Stimulated activated CD8-positive, alpha-beta memory T cell treated with anti-CD3 and anti-CD28 coated beads, Interleukin-2, amount 100 ng/mL, for 48 hours (primary cell): ENCODE measurements at places on chromosomes 11 and 22.

- no peak for DNase-seq
These were observed 6.3 kb downstream of the CD44 start for GRCh38 chr11:35145271-35145670.

DNA sequence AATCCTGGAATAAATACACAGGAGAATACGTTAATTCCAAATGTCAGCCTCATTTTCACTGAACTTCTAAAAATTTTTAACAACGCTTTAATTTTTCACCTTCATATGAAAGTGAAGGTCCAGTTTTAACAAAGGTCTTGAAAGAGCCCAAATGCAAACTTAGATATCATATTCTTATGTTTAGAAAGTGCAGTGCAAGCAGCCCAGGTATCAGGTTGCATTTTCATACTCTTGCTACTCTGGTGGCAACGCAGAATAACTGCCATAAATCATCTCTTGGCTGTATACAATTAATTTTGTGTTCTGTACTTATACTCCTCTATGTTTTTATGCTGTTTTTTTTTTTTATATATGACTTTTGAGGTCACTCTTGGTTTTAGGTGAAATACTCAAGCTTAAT is 496.7 kb upstream of the ARHGAP42 start:
- no peak for DNase-seq

DNA sequence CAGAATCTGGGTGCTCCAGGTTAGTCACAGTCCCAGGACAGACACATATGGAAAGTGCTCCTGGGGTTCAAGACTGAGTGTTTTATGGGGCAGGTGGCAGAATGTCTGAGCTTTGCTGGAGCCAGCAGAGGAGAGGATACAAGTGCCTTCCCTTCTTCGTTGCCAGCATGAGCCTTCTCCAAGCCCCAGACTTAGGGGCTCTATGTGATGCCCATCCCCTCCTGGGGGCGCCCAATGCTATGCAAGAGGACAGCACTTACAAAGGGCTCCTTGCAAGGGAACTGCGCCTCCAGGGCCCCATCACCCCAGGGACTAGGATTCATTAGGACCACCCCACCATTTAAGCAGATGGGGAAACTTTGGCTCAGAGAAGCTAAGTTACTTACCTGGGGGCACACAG is 581.9 kb downstream of the BUD13 start:
- DNase-seq: no peak

DNA sequence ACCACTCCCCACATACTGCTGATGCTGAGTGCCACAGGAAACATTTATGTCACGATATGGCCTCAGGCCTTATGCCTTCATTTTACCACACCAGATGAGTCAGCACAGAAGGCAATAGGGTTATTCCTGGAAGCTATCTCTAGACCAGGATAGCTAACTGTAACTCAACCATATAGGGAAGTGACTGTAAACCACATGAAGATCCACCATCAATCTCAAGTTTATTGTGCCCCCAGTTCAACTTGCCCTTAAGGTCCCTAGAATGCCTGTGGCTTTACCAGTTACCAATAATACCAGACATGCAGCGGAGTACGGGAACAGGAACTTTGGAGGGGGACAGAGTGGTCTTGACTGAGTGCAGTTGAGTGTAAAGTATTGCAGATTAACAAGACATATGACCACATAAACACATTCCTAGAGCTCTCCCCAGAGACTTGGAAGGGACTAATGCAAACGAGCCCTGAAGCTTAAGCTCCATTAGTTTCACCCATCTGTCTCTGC is 180.9 kb downstream of the KIF18A start:
- DNase-seq: no peak

DNA sequence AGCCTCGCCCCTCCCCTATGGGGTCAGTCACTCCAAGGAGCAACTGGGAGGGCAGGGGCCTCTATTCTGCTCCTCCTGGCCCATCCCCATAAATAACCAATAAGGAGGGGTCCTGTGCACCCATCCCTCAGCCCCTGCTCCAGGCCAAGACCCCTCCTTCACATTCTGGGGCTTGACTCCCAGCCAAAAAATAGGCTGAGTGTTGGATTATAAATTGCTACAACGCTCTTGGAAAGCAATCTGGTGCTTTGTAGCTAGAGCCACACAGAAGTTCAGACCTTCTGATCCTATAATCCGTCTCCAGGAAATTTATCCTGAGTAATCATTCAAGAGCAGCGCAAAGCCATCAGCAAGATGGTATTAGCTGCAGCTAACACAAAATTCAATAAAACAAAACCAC is 42.5 kb downstream of the ABCC8 start:
- no peak for DNase-seq

GRCh38 chr11:99352642-99353041 is 331.9 kb downstream of the CNTN5 start:
- no peak for DNase-seq

- DNase-seq: no peak
These were observed 19.8 kb upstream of the ABCC8 start for GRCh38 chr11:17496406-17496805.

- no peak for DNase-seq
These were observed 3.2 kb downstream of the CARNS1 start for GRCh38 chr11:67418476-67419281.

GRCh38 chr11:508956-509355 is 1.9 kb upstream of the RNH1 start:
- DNase-seq: no peak

GRCh38 chr11:77656362-77656761 is 18.8 kb upstream of the CLNS1A start:
- no peak for DNase-seq

GRCh38 chr11:31690041-31690440 is 121.1 kb downstream of the PAX6 start:
- no peak for DNase-seq

GRCh38 chr11:109422870-109423465 is 978 bp downstream of the C11orf87 start:
- DNase-seq: no peak

DNA sequence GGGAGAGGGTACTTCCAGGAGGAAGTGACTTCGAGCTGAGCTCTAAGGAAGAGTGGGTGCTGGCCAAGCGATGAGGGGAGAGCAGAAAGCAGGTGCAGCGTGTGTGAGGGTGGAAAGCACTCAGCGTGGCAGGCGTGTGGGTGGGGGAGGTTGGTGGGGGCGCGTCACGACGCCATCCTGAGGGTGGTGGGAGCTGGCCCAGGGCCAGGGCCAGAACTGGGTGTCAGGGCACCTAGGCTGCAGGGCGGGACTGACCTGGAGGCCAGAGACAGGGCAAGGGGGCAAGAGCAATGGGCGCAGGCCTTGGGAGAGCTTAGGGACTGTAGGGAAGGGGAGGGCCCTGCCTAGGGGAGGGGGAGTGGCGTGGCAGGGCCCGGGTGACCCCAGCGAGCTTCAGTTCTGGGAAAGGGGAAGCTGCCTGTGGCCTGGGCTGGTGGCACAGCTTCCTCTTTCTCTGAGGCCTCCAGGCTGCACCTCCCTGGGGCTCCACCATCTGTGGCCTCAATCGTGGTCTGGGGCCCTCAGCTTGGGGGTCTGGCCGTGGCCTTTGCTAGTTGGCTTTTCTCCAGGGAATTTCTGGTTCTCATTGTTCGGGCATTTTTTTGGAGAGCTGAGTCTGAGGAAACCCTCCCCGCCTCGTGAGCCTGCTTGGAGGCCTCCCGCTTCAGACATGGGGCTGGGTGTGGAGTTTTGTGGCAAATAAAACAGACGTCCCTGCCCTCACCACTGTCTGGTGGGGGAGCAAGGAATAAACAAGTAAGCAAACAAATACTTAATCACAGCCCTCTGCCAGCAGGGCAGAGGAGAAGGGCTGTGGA is 8.9 kb downstream of the RELT start:
- DNase-seq: no peak

- no peak for DNase-seq
These were observed 3.8 kb downstream of the CD81 start for GRCh38 chr11:2380807-2381350.

DNA sequence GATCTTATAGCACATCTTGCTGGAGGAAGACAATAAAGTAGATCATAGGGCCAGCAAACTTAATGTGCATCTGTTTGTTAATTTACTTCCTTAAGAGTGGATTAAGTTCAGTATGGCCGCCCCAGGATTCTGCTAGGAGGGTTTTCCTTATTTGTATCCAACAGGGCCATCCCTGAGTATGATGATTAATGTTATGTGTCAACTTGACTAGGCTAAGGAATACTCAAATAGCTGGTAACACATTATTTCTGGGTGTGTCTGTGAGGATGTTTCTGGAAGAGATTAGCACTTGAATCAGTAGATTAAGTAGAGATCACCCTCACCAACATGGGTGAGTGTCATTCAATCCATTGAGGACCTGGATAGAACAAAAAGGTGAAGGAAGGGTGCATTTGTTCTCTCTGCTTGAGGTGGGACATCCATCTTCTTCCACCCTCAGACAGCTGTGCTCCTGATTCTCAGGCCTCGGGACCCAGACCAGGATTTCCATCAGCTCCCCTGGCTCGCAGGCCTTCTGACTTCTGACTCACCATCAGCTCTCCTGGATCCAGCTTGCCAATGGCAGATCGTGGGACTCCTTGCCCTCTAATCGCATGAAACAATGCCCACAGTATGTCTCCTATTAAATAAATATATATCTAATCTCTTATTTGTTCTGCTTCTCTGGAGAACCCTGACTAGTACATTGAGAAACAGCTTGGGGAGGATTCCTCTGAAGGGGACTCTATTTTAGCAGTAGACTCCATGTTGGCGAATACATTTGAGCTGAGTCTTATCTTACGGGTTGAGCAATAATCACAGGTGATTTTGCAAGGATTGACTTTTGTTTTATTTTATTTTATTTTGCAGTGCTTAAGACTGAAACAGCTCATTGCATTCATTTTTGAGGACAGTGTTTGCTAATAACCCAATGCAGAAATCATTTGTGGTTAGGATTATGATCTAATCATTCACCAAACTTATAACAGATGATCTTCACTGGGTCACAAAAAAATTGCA is 9.0 kb upstream of the ZBTB44 start:
- no peak for DNase-seq

- DNase-seq: no peak
These were observed 81.3 kb downstream of the SYT9 start for GRCh38 chr11:7332962-7333361.

- no peak for DNase-seq
These were observed 7.0 kb downstream of the MFNG start for GRCh38 chr22:37479196-37479595.

GRCh38 chr11:10824888-10825287 is 16.2 kb upstream of the EIF4G2 start:
- no peak for DNase-seq

GRCh38 chr11:75280770-75281468 is 40.3 kb downstream of the TPBGL start:
- no peak for DNase-seq

DNA sequence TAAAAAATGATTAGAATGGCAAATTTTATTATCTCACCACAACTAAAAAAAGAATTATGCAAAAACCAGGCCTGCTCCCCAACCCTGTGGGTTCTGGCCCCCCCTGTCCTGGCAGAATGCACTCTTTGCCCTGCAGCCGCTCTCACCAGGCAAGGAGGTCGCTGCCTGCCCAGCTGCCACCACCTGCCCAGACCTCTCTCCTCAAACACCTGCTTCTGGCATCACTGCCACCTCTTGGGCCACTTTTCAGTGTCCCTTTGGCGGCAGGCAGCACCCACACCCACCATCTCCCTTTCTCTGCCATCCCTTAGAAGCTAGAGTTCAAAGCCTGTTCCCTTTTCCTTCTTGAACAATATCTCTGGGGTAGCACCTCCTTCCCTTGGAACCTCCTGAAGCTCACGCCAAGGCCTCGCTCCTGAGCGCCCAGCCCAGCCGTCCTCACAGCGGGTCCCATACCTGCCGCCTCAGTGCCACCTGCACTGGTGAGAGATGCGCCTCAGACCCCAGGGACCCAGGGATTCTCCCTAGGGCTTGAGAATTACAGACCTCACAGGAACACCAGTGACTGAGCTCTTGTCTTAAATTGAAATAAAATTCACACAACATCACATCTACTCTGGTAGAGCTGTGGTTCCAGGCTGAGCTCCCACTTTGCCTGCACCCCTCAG is 44.6 kb downstream of the SGSM3 start:
- no peak for DNase-seq

- no peak for DNase-seq
These were observed 69.5 kb downstream of the C11orf91 start for GRCh38 chr11:33630936-33631748.

DNA sequence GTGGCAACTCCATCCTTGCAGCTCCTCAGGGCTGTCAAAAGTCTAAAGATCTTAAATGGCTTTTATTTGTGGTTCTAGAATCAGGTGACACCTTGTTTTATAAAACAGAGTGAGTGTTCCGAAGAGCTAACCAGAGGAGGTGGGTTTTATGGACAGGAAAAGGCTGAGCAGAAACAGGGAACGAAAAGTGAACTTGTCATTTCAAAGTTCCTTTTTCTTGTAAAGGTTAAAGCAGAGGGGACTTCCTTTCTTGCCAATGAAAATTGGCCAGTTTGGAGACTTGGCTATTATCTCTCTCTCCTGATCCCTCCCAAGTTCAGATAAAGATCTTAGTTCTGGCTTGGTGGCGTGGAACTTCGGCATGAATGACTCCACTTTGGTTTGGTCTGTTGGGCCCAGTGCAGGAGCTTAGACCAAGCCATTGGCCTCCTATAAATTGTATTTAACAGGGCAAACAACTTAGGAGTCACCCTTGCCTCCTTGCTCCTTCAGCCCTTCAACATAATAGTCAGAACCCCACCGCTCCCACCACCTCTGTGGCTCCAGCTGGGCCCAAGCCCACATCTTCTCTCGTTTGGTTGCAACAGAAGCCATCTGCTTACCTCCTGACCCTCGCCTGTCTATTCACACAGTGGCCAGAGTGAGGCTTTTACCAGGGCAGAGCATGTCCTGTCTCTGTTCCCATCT is 102.4 kb upstream of the THY1 start:
- no peak for DNase-seq

DNA sequence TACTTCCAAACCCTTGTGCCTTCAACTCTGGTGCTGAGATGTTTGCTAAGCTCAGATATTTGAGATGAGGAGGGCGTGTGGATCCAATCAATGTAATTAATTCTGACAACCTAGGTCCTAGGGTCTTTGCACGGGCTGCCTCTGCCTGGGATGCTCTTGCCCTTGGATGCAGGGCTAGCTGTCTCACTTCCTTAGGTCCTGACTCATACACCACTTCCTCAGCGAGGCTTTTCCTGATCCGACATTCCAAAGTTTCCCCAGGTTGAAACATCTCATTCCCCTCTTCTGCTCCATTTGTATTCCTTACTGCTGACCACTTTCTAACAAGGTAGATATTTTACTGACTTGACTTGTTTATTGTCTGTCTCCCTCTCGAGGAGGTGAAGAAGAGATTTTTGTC is 43.0 kb upstream of the NTM start:
- no peak for DNase-seq

GRCh38 chr11:100808904-100809491 is 121.9 kb downstream of the ARHGAP42 start:
- no peak for DNase-seq

GRCh38 chr11:63583357-63583677 is 20.1 kb upstream of the PLAAT2 start:
- no peak for DNase-seq

DNA sequence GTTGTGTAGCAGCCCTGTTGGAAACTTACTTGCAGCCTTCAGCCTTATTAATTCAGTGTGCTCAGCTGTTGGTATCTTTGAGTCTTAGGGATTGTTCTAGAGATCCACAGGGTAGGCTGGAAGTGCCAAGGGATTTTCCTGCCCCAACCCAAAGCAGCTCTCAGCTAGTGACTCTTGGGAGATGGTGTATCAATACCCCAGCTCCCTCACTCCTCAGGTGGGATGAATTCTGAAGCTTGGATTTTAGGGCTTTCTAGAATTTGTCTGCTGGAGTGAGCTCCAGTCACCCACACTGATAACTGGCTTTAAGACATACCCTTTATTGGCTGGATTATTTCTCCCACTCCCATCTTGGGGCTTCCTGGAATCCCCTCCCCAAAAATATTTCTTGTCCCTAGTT is 493.0 kb downstream of the MN1 start:
- DNase-seq: no peak

GRCh38 chr22:45476814-45477213 is 25.9 kb upstream of the FBLN1 start:
- no peak for DNase-seq
